Hematopoietic multipotent progenitor cell treated with erythropoietin and hydrocortisone succinate and interleukin-3 and kit ligand, for 4 days (in vitro differentiated cells): ENCODE measurements at places on chromosomes 11 and 22.

- DNase-seq = no peak
These were observed 23.2 kb upstream of the MGAT3 start for GRCh38 chr22:39433476-39434242.

DNA sequence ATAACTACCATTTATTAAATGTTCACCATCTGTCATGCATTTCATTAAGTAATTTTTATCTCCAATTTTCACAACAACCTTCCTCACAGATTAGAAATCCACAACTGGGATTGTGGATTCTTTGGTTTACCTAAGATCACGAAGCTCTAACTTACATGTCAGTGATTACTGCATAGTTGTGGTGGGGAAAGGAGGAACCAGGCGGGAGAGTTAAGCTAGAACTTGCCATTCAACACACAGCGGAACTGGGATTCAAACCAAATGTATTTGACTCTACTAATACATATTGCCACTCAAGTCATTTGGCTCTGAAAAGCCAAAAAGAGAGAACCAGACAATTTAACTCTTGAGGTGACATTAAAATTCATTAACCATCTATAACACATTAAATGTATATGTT, 10.4 kb upstream of the LAYN start:
- DNase-seq = peak; percentile 20

- DNase-seq = no peak
These were observed 418.2 kb downstream of the SOX6 start for GRCh38 chr11:15938121-15938611.

GRCh38 chr11:47905358-47906059, 57.4 kb upstream of the NUP160 start:
- DNase-seq = peak; percentile 25

DNA sequence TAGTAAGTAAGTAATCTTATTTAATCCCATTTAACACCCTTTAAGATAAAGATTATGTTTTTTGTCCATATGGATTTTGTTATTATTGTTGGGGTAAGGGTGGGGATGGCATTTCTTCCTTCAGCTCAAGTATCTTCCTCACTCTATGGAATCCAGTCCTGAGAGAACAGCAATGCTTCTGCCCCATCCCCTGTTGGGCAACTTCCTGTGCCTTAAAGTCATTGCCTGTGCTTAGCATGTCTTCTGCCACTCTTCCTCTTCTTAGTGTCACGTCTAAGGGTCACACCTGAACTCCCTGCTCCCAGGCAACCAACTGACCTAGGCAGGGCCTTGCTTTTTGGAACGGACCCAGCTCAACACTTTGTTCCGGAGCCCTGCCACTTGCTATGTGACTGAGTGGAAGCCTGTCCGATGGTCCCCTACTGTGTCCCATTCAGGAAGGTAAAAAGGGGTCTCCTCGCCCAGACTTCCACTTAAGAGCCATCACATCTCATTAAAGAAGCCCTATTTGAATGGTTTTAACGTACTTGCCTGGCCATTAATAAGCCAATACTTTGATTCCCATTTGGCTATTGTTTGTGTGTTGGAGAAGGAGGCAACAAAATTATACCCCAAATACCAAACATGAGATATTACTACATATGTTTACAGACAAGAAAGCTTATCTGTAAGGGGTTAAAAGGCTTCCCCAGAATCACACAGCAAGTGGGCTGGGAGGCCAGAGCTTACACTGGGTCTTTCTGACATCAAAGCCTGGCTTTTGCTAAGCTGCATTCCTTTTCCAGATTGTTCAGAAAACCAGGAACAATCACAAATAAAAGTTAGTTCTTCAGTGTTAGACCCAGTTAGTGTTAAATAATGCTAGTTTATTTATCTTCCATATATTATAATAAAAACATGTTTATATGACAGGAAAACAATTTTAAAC, 59.2 kb downstream of the RAB38 start:
- peak; percentile 17 for DNase-seq

- no peak for DNase-seq
These were observed 1.8 kb downstream of the TMEM86A start for GRCh38 chr11:18700375-18700774.

- no peak for DNase-seq
These were observed 15.3 kb downstream of the CADM1 start for GRCh38 chr11:115488945-115489344.

DNA sequence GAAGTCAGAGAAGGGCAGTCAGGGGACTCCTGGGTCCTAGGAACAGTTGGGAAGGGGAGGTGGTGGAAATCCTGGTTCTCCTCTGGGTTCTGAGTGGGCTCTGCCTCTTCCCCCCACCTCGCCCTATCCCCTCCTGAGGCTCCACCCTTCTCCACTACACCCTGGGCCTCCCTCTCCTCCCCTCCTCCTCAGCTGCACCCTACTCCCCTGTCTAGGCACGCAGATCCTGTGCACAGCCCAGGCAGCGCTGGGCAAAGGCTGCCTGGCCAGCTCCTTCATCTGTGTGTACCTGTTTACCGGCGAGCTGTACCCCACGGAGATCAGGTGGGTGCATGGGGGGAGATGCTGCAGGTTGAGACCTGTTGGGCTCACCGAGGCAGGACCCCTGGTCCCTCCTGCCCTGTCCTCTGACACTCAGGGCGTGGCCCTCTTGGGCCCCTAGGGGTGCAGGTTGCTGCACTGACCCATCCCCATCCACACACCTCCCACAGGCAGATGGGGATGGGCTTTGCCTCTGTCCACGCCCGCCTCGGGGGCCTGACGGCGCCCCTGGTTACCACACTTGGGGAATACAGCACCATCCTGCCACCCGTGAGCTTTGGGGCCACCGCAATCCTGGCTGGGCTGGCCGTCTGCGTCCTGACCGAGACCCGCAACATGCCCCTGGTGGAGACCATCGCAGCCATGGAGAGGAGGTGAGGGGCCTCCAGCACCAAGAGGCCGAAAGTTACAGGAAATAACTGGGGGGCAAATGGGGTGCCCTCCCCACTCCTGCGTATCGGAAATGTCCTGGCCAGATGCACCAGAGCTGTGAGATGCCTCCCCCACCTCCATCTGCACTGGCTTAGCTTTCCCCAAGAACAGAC, 25.3 kb upstream of the POLA2 start:
- DNase-seq = no peak

- no peak for DNase-seq
These were observed 52.4 kb upstream of the MYO18B start for GRCh38 chr22:25689631-25690030.

GRCh38 chr11:120167659-120168058, 29.7 kb upstream of the TRIM29 start:
- DNase-seq = no peak

DNA sequence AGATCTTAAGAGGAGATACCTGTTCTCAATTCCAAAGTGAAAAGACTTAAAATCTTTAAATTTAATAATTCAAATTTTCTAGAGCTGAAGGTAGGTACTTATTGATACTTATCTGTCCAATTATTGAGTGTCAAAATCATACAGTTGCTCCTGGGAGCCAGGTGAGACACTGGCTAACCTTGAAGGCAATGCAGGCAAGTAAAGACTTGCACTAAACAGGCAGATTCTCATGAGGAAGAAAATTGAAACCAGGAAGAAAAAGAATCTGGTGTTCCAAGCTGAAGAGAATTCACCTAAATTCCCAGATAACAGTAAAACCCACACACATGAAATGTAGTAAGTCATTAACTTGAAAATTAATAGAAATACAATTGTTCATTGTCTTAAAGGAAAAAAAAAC, 30.3 kb downstream of the VSIG10L2 start:
- no peak for DNase-seq

DNA sequence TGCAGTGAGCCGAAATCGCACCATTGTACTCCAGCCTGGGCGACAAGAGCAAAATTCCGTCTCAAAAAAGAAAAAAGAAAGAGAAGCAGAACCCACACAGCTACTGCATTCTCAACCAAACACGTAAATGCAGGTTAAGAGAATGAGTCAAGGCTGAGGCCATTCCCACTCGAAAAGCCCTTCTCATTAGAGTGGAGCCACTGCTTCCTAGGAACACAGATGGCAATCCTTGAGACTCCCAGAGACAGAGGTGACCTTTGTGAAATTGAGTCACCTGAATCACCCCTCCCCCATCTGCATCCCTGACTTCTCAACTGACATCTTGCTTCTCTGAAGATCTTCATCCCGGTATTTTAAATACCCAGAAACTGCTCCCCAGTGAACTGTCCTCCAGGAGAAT, 8.2 kb downstream of the PACSIN2 start:
- DNase-seq = no peak

GRCh38 chr11:112631333-112631732, 329.9 kb upstream of the NCAM1 start:
- no peak for DNase-seq

- peak; percentile 78 for DNase-seq
These were observed 35.7 kb upstream of the DKK3 start for GRCh38 chr11:12043959-12044791.

DNA sequence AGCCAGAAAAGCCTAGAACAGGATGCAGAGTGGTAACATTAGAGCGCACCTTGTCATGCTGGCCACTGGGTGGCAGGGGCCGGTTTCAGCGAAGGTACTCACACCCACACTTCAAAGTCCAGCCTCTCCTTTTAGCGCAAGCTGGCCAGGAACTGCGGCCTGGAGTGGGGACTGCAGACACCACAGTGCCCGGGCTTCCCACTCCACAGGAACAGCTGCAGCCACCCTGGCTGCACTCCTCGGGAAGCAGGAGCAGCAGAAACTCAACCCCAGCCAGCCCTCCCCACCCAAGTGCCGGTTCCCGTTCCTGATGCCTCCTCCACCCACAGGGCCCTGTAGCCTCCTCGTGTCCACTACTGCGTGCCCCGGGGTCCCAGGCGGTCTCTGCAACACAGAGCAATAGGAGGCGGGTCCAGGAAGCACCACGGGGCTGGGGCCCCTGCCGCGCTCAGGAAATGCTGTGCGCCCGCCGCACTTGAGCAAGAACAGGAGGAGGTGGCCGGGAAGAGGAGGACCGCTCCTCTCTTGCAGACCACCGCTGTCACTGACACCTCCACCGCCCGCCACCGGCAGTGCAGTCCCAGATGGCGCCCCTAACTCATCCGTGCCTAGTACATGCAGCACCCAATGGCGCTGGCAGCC, 2.2 kb downstream of the RFPL2 start:
- DNase-seq = peak; percentile 69

DNA sequence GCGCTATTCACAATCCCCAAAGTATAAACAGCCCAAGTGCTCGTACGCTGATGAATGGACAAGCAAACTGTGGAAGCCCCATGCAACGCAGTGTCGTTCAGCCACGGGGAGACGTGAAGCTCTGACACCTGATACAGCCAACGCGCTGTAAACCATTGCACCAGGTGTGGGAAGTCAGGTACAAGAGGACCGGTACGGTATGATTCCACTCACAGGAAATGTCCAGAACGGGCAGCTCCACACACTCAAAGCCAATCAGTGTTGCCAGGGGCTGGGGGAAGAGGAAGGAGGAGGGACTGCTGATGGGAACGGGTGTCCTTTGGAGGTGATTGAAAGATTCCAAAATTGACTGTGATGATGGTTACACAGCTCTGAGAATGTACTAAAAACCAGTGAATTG, 64.5 kb downstream of the BRD1 start:
- no peak for DNase-seq

- DNase-seq = no peak
These were observed 212.4 kb upstream of the SESN3 start for GRCh38 chr11:95443386-95443785.

DNA sequence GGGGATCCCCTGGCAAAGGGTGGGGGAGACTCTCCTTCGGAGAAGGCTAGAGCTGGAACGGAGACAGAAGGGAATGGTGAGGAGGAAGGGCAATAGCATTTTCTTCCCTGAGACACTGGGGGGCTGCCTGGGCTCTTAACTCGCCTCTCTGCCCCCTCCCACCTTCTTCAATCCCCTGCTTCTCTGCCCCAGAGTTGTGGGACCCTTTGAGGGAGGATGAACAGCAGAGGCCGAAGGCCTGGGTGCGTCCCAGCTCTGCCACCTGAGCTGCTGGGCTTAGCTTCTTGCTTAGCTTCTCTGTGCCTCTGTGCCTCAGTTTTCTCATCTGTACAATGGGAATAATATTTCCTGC, 72.4 kb downstream of the RTL6 start:
- DNase-seq = no peak

- DNase-seq = peak; percentile 44
These were observed 11.6 kb downstream of the ELF5 start for GRCh38 chr11:34501949-34502348.

- no peak for DNase-seq
These were observed 75.3 kb downstream of the KCNQ1 start for GRCh38 chr11:2519862-2520735.

DNA sequence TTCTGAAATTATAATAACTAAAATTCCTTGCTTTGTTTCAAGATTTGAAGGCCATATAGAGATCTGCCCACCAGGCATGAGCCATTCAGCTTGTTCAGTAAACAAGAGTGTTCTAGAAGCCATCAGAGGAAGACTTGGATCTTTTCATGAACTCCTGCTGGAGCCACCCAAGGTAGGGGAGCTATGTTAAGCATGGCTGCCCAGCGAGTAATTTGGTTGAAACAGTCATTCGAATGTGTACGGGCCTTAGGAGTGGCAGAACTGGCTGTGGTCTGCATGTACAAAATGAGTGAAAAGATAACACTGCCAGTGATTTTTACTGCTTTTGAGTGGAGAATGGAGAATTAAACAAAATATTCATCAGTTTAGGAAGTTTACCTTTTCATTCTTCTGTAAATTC, 103.7 kb downstream of the PPP6R3 start:
- DNase-seq = no peak

DNA sequence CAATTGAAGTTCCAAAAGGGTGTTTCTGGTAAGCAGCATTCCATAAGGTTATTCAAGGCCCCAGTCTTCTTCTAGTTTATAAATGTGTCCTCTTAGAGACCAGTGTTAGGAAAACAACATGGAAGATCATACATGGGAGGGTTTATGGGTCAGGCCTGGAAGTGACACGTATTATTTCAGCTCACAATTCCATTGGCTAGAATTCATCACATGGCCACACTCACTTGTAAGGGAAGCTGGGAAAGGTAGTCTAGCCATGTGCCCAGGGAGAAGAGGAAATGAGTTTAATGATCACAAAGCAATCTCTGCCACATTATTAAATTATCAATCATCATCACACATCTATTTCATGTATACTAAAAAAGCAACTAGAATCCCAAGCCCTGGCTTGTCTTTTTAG, 181.7 kb upstream of the TBCEL start:
- no peak for DNase-seq

DNA sequence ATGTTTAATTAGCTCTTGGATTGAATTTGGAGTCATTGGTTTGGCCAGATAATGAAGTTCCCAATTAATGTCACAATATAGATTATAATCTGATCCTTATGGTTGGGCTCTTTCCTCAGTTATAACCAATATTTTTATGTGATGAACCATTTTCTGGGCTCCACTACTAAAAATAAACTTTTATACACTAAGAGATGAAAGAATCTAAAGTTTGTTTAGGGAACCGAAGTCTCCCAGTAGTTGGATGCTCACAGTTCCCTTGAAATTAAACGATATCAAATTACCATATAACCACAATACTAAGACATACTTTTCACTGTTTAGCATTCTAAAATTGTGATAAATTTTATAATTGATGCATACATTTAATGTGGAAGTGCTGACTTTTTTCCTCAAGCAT, 47.0 kb upstream of the ARHGAP42 start:
- no peak for DNase-seq
